ENCODE measurements at places on chromosomes 6 and 20. TPM values are rescaled to one million over a fixed set of nuclear protein-coding genes. Genes with fewer than 3 reads are reported as not detected.

TAF4 gene
- 9.6 TPM for total RNA-seq

LKAAEAR1 gene
- total RNA-seq = 0.98 TPM

GRCh38 chr6:138652824-138653223 lies 120.7 kb upstream of the CCDC28A start:
- H3K27ac ChIP-seq = no peak overlapping the region
- H3K4me1 ChIP-seq = peaks cover 16% of the 10 kb centered on the region

DNA sequence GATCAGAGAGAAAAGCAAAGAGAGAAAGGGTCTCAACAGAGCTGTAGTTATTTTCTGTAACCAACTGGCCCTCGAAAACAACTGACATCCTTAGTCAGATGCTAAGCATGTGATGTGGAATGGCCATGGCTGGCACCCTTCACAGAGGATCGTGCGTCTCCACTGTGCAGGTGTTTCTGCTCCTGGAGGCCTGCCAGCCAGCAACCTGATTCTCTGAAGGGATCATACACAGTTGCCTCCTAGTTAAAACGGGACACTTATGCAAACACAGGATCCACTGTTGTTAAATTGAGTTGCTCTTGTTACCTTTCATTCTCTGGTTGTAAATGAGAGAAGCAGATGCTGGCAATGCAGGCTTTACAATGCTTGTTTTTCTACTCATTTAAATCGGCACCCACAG lies 148.5 kb downstream of the HDGFL1 start:
- 0 out of 2 replicates have a peak, but pooled peaks cover under 1% of the 10 kb centered on the region for H3K36me3 ChIP-seq
- peak; percentile 22 for DNase-seq
- no peaks in the 10 kb centered on the region for H3K27me3 ChIP-seq
- H3K4me3 ChIP-seq = no peak overlapping the region
- no peak overlapping the region for H3K27ac ChIP-seq

GRCh38 chr6:32664827-32665362 lies 1.6 kb downstream of the HLA-DQB1 start:
- H3K4me3 ChIP-seq = no peak overlapping the region
- H3K27me3 ChIP-seq = peaks cover 45% of the 10 kb centered on the region
- no peaks in the 10 kb centered on the region for H3K4me1 ChIP-seq
- H3K27ac ChIP-seq = no peak overlapping the region
- no peak for DNase-seq
- H3K36me3 ChIP-seq = no peaks in the 10 kb centered on the region

DNA sequence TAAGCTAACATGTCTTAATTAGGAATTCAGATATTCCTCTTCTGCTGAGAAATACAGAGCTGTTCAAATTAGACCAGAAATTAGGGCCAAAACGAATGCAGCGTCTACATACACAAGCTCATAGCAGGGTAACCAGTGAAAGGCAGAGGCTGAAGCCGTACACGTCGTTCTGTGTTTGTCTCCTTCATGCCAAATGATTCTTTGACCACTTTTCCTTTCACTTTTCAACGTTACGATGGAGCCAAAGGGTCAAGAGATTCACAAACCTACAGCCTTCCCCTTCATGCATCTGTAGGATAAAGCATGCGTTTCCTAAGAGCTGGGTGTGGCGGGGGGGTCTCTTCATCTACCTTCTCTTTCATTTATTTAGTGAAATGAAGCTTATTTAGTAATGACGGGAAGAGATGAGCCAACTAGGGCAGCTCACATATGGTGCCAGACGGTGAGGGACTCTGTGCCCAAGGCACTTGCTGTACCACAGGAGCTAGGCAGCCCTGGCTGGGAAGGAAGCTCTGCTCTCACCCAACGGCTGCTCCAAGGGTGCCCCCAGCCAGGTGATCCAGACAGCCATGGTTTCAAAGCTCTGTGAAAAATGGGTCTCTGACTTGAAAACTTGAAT lies 178.0 kb downstream of the ATXN1 start:
- H3K27ac ChIP-seq = no peak overlapping the region
- H3K4me3 ChIP-seq = no peak overlapping the region
- no peaks in the 10 kb centered on the region for H3K27me3 ChIP-seq
- H3K4me1 ChIP-seq = no peaks in the 10 kb centered on the region
- no peak for DNase-seq

THBS2 gene
- not detected for total RNA-seq

GRCh38 chr6:164178679-164179332 lies 764.3 kb downstream of the QKI start:
- no peaks in the 10 kb centered on the region for H3K27me3 ChIP-seq
- no peaks in the 10 kb centered on the region for H3K36me3 ChIP-seq
- no peak for DNase-seq
- H3K4me3 ChIP-seq = no peak overlapping the region
- H3K27ac ChIP-seq = no peak overlapping the region

SERINC1 gene
- total RNA-seq = 27.8 TPM

GRCh38 chr20:53810661-53811355 lies 217.2 kb upstream of the ZNF217 start:
- H3K4me1 ChIP-seq = peaks cover 27% of the 10 kb centered on the region
- no peaks in the 10 kb centered on the region for H3K36me3 ChIP-seq
- H3K4me3 ChIP-seq = no peak overlapping the region
- no peaks in the 10 kb centered on the region for H3K27me3 ChIP-seq

- H3K27me3 ChIP-seq = no peaks in the 10 kb centered on the region
- H3K4me1 ChIP-seq = peaks cover 4% of the 10 kb centered on the region
- H3K4me3 ChIP-seq = no peak overlapping the region
- no peaks in the 10 kb centered on the region for H3K36me3 ChIP-seq
- H3K27ac ChIP-seq = no peak overlapping the region
Observed at GRCh38 chr6:105886814-105887544, 199.2 kb upstream of the PRDM1 start.

ANKRD66 gene
- total RNA-seq = not detected

DNA sequence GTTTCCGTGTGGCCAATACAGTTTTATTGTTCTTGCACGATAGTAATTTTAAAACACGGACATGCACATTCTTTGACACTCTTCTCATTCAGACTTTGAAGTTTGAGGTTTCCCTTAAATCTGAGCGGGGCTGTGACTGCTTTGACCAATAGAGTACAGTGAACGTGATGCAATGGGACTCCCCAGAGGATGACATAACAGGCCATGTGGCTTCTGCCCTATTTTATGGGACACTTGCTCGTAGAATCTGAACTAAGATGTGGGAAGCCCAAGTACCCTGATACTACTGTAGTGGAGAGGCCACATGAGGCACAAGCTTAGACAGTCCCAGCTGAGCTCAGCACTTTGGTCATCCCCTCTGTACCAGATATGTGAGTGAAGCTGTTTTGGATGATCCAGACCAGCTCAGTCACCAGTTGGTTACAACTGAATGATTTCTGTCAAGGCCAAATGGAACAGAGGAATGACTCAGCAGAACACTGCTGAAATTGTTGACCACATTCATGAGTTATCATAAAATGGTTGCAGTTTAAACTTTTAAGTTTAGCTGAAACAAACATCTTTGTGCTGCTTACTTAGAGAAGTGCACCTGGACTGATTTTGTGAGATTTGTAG lies 279.4 kb downstream of the RFPL4B start:
- peaks cover 12% of the 10 kb centered on the region for H3K4me1 ChIP-seq
- peak; percentile 55 for DNase-seq
- no peaks in the 10 kb centered on the region for H3K27me3 ChIP-seq
- no peak overlapping the region for H3K4me3 ChIP-seq
- peak overlapping the region; percentile 20 for H3K27ac ChIP-seq
